Stimulated activated naive CD4-positive, alpha-beta T cell treated with Interleukin-2 at 50 U/mL for 16 hours (primary cell): ENCODE measurements at places on chromosomes 16 and 17.

GRCh38 chr17:72400863-72401262, 280.0 kb downstream of the SOX9 start:
- no peak for DNase-seq

DNA sequence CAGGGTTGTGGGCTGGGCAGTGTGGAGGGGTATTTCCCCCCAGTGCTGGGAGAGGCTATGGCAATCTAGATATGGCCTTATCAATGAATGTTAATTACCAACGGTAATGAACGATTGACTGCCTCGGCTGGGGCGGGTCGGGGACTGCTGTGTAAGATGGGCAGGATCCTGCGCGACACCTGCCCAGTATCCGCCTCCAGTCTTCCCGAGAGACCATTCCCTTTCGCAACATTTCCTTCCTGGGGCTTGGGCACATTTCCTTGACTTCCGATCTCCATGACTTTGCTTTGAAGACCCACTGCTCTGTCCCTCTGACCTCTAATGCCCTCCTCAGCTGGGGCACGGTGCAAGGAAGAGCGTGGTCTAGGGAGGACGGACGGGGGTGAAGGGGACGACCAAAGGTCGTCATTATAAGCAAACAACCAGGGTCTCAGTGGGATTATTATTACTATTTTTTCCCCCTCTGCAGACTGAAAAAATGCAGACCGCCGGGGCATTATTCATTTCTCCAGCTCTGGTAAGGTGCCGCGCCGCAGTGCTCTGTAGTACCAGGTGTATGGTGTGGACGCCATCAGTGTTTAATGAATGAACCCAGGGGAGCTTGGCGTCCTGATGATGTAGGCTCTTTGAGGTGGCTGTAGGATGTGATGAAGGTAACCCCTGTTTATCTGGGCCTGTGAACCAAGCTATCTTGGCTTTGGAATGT, 506 bp downstream of the ATP5MC1 start:
- no peak for DNase-seq

- no peak for DNase-seq
These were observed 484 bp downstream of the FZD2 start for GRCh38 chr17:44557651-44558285.

DNA sequence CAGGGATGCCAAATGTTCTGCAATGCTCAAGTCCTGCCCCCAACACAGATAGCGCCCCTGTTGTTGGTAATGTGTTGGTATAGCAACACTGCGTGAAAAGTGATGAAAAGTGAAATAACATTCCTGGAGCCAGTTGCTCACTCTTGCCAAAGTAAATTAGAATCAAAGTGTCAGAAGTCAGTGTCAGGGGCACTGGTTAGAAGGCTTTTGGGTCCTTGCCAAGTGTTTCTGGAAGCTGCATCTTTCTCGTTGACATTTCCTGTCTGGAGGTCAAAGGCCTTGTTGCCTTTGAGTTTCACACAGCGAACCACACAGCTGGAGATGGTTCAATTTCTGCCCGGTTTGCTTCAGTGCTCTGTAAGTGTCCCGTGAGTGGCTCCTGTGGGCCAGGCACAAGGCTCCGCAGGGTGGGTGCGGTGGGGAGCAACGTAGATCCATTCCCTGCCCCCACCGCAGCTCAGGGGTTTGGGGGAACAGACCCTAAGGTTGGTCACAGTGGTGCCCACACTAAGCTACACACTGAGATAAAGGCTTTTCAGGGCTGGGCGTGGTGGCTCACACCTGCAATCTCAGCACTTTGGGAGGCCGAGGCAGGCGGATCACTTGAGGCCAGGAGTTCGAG, 3.6 kb upstream of the SLC16A5 start:
- DNase-seq: no peak

DNA sequence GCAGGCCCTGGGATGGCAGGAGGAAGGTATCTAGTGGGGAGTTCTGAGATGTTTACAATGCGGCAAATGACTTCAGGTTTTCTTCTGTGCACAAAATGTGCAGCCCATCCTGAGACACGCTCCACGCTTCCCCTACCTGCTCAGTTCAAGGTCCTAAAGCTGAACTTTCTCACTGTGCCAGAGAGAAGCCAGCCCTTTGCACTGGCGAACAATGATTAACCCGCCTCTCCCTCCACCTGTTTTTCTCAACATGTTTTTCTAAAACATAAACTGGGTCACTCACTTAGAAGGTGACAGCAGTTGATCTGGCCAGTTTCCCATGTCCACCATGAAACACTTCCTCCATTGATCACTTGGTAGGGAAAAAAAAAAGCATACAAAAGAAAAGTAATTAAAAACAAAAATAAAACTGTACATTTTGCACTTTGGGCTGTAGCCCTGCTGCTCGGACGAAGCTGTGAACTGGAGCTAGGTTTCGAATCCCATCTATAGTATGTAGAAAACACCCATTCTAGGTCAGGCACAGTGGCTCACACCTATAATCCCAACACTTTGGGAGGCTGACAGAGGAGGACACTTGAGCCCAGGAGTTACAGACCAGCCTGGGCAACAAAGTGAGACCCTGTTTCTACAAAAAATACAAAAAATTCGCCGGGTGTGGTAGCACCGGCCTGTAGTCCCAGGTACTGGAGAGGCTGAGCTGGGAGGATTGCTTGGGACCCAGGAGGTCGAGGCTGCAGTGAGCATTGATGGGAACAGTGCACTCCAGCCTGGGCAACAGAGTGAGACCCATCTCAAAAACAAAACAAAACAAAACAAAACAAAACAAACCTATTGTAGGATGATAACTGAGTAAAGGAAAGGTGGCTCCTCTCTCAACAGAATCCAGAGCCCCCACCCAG, 6.1 kb upstream of the G6PC1 start:
- DNase-seq: no peak

GRCh38 chr17:75878174-75878998, at the start of gene TRIM47:
Gene TRIM47, minus strand, starts transcription at chr17:75878581. Its CDS starts 33 bp downstream, at chr17:75878548.
- DNase-seq: no peak

DNA sequence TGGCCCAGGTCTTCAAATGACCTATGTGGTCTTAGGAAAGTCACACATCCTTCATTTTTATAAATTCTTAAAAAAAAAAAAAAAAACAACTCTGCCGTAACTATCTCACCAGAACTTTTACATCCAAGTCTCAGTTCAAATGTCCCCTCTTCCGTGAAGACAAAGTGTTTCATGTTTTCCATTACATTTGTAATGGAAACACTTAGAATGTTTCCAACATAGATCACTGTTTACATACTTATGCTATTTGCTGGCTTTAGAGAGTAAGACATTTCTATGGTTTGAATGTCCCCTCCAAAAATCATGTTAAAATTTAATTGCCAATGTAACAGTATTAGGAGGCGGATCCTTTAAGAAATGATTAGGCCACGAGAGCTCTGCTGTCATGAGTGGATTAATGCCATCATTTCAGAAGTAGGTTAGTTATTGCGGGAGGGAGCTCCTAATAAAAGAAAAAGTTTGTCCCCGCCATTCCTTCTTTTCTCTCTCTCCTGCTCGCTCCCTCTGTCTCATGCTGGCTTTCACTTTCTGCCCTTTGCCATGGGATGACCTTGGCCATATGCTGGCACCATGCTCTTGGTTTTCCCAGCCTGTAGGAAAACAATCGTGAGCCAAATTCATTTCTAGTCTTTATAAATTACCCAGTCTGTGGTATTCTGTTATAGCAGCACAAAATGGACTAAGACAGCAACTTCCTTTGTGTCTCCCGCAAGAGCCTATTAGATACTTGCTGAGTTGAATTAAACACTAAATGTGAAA, 887.8 kb upstream of the SOX9 start:
- DNase-seq: no peak

- no peak for DNase-seq
These were observed 80.6 kb downstream of the AMFR start for GRCh38 chr16:56344518-56345405.

DNA sequence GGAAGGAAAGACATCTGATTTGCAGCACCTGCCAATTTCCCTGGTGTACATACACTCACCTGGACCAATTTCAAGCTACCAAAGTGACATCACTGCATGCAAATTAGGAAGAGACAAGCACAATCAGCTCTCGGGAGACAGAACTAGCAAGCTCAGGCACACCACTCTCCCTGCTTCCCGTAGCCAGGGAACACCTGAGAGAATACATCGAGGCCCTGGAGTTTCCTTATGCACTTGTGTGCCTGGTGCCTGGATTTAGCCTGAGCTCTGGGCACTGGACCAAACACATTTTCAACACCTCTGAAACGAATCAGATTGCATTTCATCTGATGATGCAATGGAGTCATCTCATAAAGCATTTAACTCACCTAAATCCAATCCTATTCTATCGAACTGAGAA, 110.5 kb downstream of the HS3ST2 start:
- DNase-seq: no peak

- DNase-seq: no peak
These were observed 35.5 kb upstream of the RPH3AL start for GRCh38 chr17:388087-388486.

- no peak for DNase-seq
These were observed 975 bp downstream of the CFAP20 start for GRCh38 chr16:58128181-58128631.

DNA sequence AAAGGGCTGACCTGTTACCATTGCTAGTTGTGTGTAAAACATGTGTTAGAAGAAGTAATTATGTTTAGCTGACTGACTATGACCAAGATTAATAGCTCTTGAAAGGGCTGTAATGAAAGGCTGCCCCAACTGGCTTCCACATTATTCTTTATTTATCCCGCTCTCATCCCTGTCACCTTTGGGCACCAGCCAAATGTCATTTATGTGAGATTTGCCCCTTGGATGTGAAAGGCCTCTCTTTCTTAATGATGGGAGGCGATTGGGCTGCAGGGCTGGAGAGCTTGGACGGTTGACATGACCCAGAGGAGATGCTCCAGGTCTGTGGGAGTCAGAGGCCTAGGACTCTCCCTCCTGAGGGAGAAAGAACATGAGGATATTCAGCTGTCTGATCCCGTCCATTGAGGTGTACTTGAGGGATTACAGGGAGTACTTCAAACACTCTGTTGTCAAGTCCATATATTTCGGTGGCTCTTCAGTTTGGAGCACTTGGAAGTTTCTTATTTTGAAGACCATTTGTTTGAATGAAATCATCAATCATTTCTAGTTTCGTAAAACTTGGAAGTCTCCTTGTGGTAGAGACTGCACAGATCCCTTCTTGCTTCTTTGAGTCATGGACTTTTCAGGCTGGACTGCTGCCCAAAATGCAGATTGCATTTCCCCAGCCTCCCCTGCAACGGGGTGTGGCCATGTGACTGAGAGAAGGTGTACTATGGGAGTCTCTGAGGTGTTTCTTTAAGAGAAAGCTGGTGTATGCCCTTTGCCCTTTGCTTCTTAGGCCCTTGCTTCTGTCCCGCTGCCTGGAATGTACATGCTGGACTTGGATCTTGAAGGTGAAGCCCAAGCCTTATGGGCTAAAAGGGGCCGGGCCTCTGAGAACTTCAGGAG, 51.3 kb downstream of the FTO start:
- DNase-seq: no peak

DNA sequence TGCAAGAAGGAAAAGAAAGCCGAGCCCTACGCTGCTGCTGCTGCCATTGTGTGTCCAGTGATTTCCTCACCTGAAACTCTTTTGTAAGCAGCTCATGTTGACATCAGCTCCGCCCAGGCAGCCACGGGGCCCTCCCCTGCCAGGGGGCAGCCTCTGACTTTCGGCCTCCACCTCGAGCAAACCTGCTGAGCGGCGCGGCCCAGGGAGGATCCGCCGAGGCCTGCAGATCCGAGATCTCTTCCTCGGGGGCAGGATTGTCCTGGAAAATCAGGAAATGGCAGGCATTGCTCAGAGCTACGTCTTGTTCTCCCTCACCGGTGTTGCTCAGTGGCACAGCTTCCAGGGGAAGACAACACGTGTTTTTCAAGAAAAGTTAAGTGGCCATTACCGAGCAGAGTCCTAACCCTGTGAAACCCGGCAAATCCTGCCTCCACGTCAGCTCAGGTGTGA, 35.6 kb upstream of the ZNF750 start:
- DNase-seq: no peak

GRCh38 chr16:54145881-54146280, 140.7 kb downstream of the IRX3 start:
- DNase-seq: no peak

DNA sequence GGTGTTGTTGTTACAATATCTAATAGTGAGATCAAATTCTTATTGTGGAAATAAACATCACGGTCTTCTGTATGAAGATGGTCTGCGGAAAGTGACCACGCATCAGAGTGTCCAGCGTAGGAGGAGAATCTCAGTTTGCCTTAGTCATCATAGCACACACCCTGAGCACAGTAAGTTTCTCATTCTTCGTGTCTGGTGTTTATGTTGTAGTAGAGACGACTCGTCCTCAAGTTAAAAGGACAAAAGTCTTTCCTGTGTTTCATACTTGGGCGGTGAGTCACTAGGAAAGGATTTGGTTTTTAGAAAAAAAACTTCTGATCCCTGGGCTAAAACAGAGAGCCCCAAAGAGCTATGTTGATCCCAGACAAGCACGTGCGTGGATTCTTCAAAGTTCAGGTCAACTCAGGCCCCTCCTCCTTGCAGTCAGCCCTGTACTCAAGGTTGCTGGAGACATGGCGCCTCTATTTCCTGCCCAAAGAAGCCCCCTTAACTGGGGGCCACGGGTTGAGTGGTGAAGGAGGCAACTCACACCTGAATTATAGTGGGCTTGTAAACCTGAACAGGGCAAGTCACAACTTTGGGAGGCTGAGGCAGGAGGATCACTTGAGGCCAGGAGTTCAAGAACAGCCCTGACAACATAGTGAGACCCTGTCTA, 170.4 kb downstream of the ZFHX3 start:
- no peak for DNase-seq

DNA sequence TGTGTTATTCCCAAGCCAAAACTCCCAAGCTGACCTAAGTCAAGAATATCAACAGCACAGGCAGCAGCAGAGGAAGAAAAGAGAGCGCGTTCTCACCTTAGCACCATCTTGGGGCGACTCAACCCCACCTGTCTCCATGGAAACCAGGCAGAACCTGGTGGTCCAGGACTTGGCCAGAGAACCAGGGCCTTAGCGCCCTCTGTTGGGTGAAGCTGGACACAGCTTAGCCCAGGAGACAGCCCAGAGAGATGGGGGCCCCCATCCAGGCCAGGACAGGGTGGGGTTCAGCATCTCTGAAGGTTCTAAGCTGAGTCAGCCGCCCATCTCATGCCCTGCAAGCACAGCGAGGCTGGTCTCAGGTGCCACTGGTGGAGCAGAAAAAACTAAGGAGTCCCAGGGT, 60.1 kb upstream of the TMEM132E start:
- DNase-seq: no peak

- no peak for DNase-seq
These were observed 30.4 kb downstream of the ATP2C2 start for GRCh38 chr16:84398701-84399100.

DNA sequence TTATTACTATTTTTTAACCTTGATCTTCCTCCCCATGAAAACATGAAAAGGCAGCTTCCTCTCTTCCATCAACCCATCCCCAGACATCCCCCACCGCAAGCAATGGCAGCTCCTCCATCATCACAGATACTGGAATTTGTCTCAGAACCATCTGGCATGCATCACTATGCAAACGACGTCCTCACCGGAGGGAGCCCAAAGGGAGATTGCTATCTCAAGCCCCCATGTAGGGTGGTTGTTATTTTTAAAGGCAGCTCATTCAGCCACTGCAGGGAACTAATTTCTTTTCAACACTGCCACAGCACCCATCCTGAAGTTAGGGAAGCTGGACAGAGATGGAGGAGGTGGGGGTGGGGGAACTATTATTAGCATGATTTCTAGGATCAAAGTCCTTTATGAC, 222.5 kb downstream of the FOXL1 start:
- DNase-seq: no peak

GRCh38 chr17:9007052-9007714, 14.1 kb upstream of the NTN1 start:
- no peak for DNase-seq

- no peak for DNase-seq
These were observed 29.5 kb downstream of the MPRIP start for GRCh38 chr17:17071531-17072360.
